ENCODE measurements at places on chromosomes 5 and 9.

DNA sequence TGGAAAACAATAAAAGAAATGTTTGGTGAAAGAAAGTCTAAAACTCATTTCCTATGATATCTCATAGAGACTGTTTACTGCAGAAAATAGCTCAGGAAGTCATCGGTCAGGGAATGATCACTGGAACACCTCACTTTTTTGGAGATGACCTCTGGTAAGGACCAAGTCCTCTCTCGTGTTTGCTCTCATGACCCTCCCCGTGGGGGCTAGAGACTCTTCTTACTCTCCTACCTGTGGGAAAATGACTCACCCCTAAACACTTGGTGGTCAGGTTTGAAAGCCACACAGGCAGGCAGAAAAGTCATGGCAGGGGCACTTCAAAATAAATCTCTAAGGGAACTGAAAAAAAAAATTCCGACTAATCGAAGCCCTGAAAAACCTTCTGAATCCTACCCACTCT is 48.2 kb downstream of the FAM240B start:
- no peak for DNase-seq

DNA sequence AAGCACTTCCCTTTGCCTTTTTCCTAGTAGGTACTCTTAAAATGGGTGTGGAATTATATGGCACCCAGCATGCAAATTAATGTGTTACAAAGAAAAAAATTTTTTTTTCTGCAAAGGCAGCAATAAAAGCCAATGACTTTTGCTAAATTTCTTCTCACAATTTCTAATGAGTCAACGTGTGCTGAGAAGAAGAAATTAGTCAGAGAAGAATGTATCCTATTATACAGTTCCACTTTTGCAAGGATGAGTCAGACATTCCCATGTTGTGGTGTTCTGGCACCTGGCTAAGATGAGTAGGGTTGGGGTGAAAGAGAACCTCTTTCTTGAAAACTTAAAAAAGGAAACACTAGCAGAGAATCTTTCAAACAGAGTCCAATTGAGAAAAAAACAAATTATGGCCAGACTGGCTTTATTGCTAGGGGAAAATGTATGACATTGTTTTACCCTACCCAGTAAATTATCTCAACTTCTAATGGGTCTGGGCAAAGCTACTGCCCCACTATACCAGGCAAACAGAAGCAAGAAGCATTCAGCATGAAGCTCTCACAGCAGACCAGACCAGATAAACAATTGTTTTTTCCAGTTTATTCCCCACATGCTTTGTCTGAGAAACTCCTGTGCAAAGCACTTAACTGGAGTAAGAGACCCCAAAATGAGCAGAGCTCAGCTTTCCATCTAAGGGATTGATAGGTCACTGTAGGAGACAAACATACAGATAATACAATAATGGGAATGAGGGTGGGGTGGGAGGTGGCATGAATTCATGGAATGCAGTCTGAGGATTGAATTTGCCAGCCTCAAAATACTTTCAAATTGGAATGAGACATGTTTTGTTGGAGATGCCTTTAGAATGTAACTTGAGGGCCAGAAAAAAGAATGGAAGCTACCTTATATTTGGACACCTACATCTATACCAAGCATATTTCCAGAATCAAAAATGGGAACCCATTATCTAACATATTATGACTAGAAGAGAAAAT is 220.8 kb upstream of the RFX3 start:
- peak; percentile 32 for DNase-seq

GRCh38 chr9:99253772-99254431 is 31.8 kb downstream of the SEC61B start:
- DNase-seq, result peak; percentile 92

- DNase-seq, result no peak
Observed at GRCh38 chr5:40381676-40382363, 297.9 kb upstream of the PTGER4 start.

- no peak for DNase-seq
Observed at GRCh38 chr9:134585746-134586706, 55.6 kb upstream of the COL5A1 start.

DNA sequence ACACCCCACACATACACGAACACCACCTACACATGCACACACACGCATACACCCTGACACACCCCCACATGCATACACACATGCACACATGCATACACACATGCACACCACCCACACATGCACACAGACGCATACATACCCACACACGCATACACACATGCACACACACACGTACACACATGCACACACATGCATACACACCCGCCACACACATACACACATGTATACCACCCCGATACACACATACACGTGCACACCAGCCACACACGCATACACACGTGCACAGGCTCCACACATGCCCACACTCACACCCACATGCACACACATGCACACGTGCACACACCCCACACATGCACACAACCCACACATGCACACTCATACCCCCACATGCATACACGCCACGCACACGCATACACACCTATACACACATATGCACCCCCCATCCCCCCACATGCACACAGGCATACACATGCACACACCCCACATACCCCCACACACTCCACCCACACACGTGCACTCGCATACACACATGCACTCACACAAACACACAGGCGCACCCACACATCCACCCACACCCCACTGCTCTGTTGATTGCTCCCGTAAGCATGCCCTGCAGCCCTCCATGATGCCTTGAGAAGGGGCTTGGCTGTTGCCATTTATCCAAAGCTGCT is 119.3 kb downstream of the COL5A1 start:
- no peak for DNase-seq

GRCh38 chr9:127844821-127845359 is 9.6 kb downstream of the ENG start:
- no peak for DNase-seq

GRCh38 chr5:154722097-154722496 is 33.1 kb upstream of the LARP1 start:
- DNase-seq, result no peak

GRCh38 chr9:89804766-89805531 is 200.1 kb downstream of the GADD45G start:
- no peak for DNase-seq

DNA sequence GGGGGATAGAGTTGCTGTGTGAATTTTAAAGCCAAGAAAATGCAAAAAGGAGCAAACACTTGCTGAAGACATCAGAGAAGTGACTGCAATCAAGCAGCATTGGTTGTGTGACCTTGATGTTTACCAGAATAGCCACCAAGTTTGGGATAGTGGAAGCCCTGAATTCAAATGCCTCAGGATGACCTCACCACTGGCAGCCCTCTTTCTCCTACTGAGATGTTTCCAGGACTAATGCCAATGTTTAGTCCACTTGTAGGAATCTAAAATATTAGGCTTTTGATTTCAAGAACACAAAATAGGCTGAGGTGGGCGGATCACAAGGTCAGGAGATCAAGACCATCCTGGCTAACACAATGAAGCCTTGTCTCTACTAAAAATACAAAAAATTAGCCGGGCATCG is 112.2 kb upstream of the NUDT12 start:
- DNase-seq, result no peak

GRCh38 chr9:70576116-70576515 is 161.7 kb upstream of the KLF9 start:
- DNase-seq, result no peak

GRCh38 chr9:19231904-19232822 is 1.7 kb downstream of the DENND4C start:
- no peak for DNase-seq

DNA sequence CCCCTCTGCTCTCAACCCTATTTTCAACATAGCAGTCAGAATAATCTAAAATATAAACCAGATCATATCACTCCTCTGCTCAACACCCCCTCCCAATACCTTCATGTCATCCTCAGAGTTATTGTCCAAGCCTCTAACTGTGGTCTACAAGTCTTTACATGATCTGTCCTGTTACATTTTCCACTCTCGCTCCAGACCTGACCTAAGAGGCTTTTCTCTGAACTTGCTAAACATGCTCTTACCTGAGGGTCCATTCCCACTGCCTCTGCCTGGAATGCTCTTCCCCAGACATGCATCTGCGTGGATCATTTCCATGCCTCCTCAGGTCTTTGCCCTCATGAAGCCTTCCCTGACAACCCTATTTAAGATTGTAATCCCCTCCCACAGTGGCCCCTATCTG is 12.0 kb downstream of the NIPSNAP3B start:
- no peak for DNase-seq

- DNase-seq, result no peak
Observed at GRCh38 chr9:77794985-77795384, 146.9 kb upstream of the GNA14 start.

- no peak for DNase-seq
Observed at GRCh38 chr5:56447232-56447631, 214.1 kb upstream of the ANKRD55 start.

DNA sequence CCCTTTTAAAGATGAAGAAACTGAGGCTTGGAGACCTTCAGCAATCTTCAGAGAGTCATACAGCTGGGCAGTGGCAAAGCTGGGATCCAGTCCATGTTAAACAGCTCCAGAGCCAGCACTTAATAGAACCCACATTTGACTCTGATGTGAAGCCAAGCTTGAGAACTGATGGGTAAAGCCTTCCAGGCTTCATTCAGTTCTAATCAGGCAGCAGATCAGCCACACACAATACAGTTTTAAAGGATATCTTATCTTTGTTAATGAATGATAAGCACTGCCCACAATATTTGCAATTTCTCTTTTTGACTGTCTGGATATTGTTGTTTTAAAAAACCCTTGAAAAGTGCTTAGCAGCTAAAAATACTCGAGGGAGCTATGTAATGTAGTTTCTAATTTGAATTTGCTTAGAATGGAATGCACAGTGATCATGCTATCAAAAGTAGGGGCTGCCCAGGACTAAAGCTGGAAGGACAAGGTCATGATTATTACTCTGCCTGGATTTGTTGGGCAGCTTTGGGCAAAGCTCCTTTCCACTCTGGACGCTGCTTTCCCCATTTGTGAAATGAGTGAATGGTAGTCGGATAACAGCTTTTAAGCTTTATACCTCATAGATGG is 31.3 kb upstream of the HTR4 start:
- DNase-seq, result no peak

DNA sequence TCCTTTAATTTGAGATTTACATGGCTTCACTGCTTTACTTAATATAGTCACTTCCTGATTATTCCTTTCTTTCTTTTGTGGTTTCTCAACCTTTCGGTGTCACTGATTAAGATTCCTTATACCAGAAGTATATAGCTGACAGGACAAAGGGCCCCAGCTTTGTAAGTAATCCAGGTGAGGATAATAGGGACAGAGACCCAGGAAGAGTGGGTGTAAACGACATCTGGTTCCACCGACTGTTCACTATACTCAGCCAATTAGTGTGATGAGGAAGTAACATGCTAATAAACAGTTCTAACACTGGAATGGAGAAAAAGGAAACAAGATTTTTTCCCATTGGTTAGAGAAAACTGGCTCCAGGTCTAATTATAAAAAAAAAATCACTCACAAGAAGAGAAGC is 286.3 kb upstream of the EFNA5 start:
- DNase-seq, result no peak

DNA sequence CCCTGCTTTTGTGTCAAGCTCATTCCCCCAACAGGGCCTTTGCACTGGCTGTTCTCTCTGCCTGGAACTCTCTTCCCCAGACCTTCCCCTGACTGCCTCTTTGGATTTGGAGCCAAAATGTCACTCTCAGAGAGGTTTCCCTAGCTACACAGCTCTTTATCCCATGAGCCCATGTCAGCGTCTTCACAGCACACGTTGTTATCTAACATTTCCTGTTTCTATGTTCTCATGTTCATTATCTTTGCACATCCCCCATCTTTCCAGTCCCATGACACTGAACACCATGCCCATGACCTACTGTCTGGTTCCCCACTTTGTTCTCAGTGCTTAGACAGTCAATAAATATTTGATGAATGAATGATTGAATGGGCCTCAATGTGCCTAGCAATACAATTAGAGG is 26.3 kb upstream of the ARSI start:
- DNase-seq, result no peak

- no peak for DNase-seq
Observed at GRCh38 chr5:162543437-162543836, 475.9 kb downstream of the GABRG2 start.

DNA sequence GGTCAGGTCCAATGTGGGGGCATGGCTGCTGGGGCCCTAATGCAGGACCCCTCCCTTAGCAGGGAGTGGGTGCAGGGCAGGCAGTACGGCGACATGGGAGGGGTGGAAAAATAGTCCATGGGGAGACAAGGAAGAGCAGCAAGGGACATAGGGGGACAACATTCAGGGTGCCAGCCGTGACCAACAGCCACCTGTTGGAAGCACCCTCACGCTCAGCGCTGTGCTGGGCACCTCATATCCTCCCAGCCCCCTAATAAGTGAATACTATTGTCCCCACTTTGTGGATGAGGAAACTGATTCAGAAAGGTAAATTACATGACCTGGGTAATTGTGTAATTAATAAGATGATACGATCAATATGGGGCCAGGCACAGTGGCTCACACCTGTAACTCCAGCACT is 3.0 kb upstream of the FIBCD1 start:
- no peak for DNase-seq

- DNase-seq, result no peak
Observed at GRCh38 chr5:66538531-66538930, 57.7 kb upstream of the MAST4 start.

DNA sequence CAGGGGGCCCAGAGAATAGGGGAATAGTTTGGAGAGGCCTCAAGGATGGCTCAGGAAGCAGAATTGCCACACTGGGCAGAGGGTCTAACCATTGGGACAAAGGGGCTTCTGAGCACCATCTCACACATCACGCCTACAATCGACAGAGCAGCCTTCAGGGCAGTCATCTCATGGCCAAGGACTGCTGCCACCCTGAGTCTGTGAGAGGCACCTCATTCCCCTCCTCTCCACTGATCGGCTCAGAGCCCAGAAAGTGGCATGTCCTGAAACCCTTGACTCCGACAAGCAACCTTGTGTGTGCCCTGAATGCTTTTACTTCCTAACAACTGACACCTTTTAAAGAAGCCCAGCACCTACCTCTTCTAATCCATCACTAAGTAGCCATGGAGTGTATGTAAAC is 128.9 kb upstream of the PTPN3 start:
- no peak for DNase-seq
